ENCODE measurements at places on chromosomes 7 and 10. TPM values are rescaled to one million over a fixed set of nuclear protein-coding genes. Genes with fewer than 3 reads are reported as not detected.

PLAU gene
- total RNA-seq = 114 TPM

ZNF804B gene
- total RNA-seq = not detected

HMX3 gene
- not detected for total RNA-seq

ZNF365 gene
- total RNA-seq = 3.8 TPM

POP7 gene
- 31.4 TPM for total RNA-seq

CPA5 gene
- not detected for total RNA-seq

ZNF775 gene
- total RNA-seq = 10.6 TPM

TFEC gene
- total RNA-seq = 0.17 TPM

ANXA8 gene
- 0.15 TPM for total RNA-seq

NUTM2D gene
- 2.2 TPM for total RNA-seq

PCDH15 gene
- total RNA-seq = under 0.01 TPM

FGFBP3 gene
- total RNA-seq = 0.50 TPM

ZNF727 gene
- 0.17 TPM for total RNA-seq

PDZD7 gene
- total RNA-seq = 1.6 TPM

ADRB1 gene
- total RNA-seq = under 0.01 TPM

IFIT5 gene
- 27.5 TPM for total RNA-seq

DDX50 gene
- 64.8 TPM for total RNA-seq

TRPV5 gene
- not detected for total RNA-seq

ACBD7 gene
- total RNA-seq = 0.99 TPM

AHR gene
- total RNA-seq = 90.5 TPM

TMEM225B gene
- total RNA-seq = 0.50 TPM

CRYGN gene
- total RNA-seq = 0.58 TPM

PLEKHA8 gene
- 13.4 TPM for total RNA-seq

SIRT1 gene
- 12.6 TPM for total RNA-seq

GRID1 gene
- not detected for total RNA-seq

OPN1SW gene
- total RNA-seq = not detected

CALY gene
- not detected for total RNA-seq

SPAM1 gene
- total RNA-seq = not detected

ANXA8L1 gene
- 0.44 TPM for total RNA-seq

GNAT3 gene
- total RNA-seq = not detected

CYP2C18 gene
- not detected for total RNA-seq

CPXM2 gene
- total RNA-seq = 43.8 TPM

ZCWPW1 gene
- 1.3 TPM for total RNA-seq

ZNF33A gene
- 9.9 TPM for total RNA-seq

ZNF503 gene
- total RNA-seq = 22.7 TPM

GJD4 gene
- not detected for total RNA-seq

ZNF746 gene
- 32.6 TPM for total RNA-seq

MSS51 gene
- total RNA-seq = 1.8 TPM

CCDC146 gene
- 2.2 TPM for total RNA-seq

VPS37D gene
- total RNA-seq = 6.4 TPM

CTAGE4 gene
- 2.0 TPM for total RNA-seq

NUDT1 gene
- total RNA-seq = 63.0 TPM

ASB4 gene
- not detected for total RNA-seq

GIMAP5 gene
- not detected for total RNA-seq

GIMAP1 gene
- not detected for total RNA-seq

NIPSNAP2 gene
- total RNA-seq = 40.0 TPM

POLR2J3 gene
- 33.3 TPM for total RNA-seq

AQP1 gene
- 1.5 TPM for total RNA-seq

PPP1R3A gene
- not detected for total RNA-seq

ZNF853 gene
- 1.5 TPM for total RNA-seq

GALNT17 gene
- not detected for total RNA-seq

DRGX gene
- not detected for total RNA-seq

MORN4 gene
- 3.3 TPM for total RNA-seq

FAM13C gene
- total RNA-seq = 3.3 TPM

TRIM50 gene
- total RNA-seq = not detected

VDAC2 gene
- 179 TPM for total RNA-seq

LIPN gene
- not detected for total RNA-seq

Data from smooth muscle cell of trachea (primary cell).